ENCODE measurements at places on chromosomes 4 and X.
A peak's percentile ranks its signal among the peaks of the same experiment; 100 is the strongest.

GRCh38 chr4:183763990-183764754, 105.1 kb downstream of the TRAPPC11 start:
- no peak for DNase-seq
- H3K36me3 ChIP-seq = no peaks in the 10 kb centered on the region
- peaks cover 2% of the 10 kb centered on the region for H3K4me1 ChIP-seq
- no peak overlapping the region for H3K27ac ChIP-seq
- H3K4me3 ChIP-seq = no peak overlapping the region
- H3K27me3 ChIP-seq = peaks cover 4% of the 10 kb centered on the region

- no peak within 1 kb of the TSS for H3K27ac ChIP-seq
- H3K4me3 ChIP-seq = no peak within 1 kb of the TSS
- H3K4me1 ChIP-seq = no peaks in the 10 kb centered on the region
- H3K27me3 ChIP-seq = peaks cover 7% of the 10 kb centered on the region
Measured at GRCh38 chr4:42892413-42892812, at the start of gene GRXCR1. Gene GRXCR1, plus strand, starts transcription at chr4:42892713. Its CDS starts 554 bp downstream, at chr4:42893267.

DNA sequence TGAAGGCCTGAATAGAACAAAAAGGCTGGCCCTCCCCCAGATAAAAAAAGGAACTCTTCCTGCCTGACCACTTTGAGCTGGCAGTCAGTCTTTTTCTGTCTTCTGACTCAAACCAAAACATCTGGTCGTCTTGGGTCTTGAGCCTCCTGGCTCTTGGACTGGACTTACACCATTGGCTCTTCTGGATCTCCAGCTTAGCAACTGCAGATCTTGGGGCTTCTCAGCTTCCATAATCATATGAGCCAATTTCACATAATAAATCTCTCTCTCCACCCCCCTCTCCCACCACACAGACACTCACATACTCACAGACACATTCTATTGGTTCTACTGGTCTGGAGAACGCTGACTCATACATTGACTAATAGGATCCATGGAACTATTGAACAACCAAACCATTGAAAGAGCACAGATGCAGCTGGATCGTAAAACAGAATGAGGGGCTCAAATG, 15.6 kb upstream of the CWH43 start:
- DNase-seq = no peak
- H3K4me1 ChIP-seq = no peaks in the 10 kb centered on the region
- H3K27me3 ChIP-seq = peaks cover 8% of the 10 kb centered on the region
- H3K4me3 ChIP-seq = no peak overlapping the region
- H3K27ac ChIP-seq = no peak overlapping the region
- H3K36me3 ChIP-seq = no peaks in the 10 kb centered on the region

- peaks cover 54% of the 10 kb centered on the region for H3K4me1 ChIP-seq
- H3K36me3 ChIP-seq = peaks cover 13% of the 10 kb centered on the region
- no peak for DNase-seq
Measured at GRCh38 chr4:40199999-40200874, 3.4 kb downstream of the RHOH start.

- no peak overlapping the region for H3K27ac ChIP-seq
- H3K4me1 ChIP-seq = no peaks in the 10 kb centered on the region
- no peak for DNase-seq
- H3K27me3 ChIP-seq = no peaks in the 10 kb centered on the region
- no peak overlapping the region for H3K4me3 ChIP-seq
- H3K36me3 ChIP-seq = peaks cover 14% of the 10 kb centered on the region
Measured at GRCh38 chr4:36111172-36111571, 133.1 kb downstream of the ARAP2 start.

DNA sequence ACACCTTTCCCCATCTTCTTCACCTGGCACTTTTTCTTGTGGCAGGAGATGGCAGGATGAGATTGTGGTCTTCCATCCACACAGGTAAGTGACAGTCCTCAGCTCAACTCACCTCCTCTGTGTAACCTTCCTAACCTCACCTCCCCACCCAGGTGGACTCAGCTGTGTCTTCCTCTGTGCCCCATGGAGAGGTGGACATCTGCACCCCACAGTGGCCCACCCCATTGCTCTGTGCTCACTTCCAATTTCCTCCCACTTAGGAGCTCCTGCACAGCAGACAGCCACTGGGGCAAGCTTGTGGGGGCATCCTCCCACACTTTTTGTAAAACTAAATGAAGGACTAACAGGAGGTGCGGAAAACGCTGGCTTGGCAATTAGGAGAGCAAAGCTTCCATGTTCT, 61.6 kb downstream of the MSX1 start:
- no peak for DNase-seq
- no peak overlapping the region for H3K4me3 ChIP-seq
- H3K36me3 ChIP-seq = peaks cover 3% of the 10 kb centered on the region
- no peaks in the 10 kb centered on the region for H3K4me1 ChIP-seq

DNA sequence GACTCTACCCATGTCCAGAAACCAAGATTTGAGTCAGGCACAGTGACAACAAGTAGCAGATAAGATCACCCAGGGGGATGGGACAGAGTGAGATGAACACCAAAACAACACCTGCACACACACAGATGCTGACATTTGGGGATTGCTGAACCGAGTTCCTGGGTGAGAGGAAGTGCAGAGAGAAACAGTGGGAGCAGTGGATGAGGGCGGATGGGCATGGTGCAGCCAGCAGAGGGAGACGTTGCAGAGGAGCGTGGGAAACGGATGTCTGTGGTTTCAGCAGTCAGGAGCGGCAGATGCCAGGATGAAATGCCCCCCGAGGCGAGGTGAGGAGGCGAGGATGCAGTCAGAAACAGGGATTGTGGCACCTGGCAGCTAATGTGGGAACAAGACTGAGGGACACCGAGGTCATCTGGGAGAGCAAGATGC, 78.6 kb upstream of the STS start:
- no peak for DNase-seq
- H3K4me3 ChIP-seq = peak overlapping the region; percentile 59
- H3K36me3 ChIP-seq = peaks cover 21% of the 10 kb centered on the region

DNA sequence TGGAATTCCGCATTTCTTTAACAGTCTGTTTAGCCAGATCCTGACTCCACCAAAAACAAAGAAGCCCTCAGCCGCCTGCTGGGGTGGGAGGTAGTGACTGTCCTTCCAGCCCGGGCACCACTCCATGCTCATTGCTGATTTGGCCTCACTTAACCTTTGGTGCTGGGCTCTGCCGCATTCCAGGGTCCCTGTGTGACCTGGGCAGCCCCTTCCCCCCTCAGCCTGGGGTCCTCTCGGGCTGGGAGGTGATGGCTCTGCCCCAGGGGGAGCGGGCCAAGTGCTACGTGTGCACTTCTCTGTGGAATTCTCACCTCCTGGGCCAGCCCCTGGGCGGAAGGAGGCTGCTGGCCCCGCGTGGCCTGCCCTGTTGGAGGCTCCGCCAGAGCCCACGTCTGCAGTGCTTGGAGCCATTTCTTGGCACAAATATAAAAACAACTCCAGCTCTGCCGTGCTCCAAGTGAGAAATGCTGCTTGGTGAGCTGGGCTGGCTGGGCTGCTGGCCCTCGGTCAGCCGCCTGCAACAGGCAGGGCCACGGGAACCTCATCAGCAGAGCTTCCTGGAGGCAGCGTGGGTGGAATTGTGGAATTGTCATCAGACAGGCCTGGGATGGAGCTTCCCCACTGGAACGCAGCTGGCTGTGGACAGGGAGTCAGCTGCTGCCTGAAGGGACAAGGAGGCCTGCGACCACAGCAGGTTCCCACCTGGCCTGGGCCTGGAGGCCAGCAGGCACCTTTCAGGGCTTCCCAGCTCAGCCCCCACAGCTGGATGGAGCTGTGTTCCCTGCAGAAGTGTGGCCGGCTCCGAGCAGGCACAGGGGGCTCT, 66.0 kb downstream of the TRMT44 start:
- no peak for DNase-seq
- H3K36me3 ChIP-seq = peaks cover 7% of the 10 kb centered on the region
- H3K4me3 ChIP-seq = no peak overlapping the region
- H3K27ac ChIP-seq = no peak overlapping the region
- peaks cover 10% of the 10 kb centered on the region for H3K27me3 ChIP-seq

DNA sequence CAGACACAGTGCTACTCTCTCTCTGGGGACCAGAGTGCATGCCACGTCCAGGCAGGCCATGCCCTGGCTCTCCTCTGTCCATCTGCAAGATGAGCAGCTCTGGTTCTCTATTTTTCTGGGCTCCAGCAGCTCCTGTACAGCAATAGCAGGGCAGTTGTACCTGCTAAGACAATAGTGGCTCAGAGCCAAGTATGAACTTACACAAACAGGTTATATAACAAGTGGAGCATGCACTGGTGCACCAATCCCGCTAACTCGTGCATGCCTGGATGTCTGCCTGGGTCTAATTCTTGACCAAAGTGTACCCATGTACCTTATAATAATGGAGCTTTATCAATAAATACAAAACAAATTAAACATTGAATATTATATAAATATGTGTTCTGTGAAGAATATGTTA, 392.3 kb downstream of the CENPC start:
- no peak for DNase-seq
- H3K36me3 ChIP-seq = no peaks in the 10 kb centered on the region
- H3K4me1 ChIP-seq = no peaks in the 10 kb centered on the region
- H3K4me3 ChIP-seq = no peak overlapping the region

- no peak overlapping the region for H3K4me3 ChIP-seq
- no peaks in the 10 kb centered on the region for H3K36me3 ChIP-seq
- no peak for DNase-seq
- H3K4me1 ChIP-seq = peaks cover 4% of the 10 kb centered on the region
- H3K27me3 ChIP-seq = no peaks in the 10 kb centered on the region
- H3K27ac ChIP-seq = no peak overlapping the region
Measured at GRCh38 chrX:47518144-47518543, 35.1 kb upstream of the ZNF41 start.

- peaks cover 5% of the 10 kb centered on the region for H3K4me1 ChIP-seq
- no peaks in the 10 kb centered on the region for H3K36me3 ChIP-seq
- no peak overlapping the region for H3K27ac ChIP-seq
Measured at GRCh38 chr4:174119830-174120229, 163.6 kb downstream of the FBXO8 start.

GRCh38 chr4:27791640-27792039, 931.0 kb downstream of the STIM2 start:
- H3K36me3 ChIP-seq = no peaks in the 10 kb centered on the region
- no peak for DNase-seq
- H3K4me3 ChIP-seq = no peak overlapping the region
- H3K27ac ChIP-seq = no peak overlapping the region
- H3K4me1 ChIP-seq = no peaks in the 10 kb centered on the region

DNA sequence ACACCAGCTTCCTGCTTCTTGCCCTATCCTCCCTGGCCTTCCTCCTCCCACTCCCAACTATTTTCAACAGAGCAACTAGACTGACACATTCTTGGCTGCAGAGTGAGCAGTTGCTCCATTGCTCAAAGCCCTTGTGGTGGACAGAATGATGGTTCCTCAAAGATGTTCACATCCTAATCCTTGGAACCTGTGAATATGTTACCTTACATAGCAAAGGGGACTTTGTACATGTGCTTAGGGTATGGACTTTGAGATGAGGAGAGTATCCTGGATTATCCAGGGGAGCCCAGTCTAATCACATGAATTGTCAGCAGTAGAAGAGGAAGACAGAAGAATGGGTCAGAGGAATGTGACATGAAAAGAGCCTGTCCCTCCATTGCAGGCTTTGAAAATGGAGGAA, 24.9 kb upstream of the HOPX start:
- H3K4me3 ChIP-seq = no peak overlapping the region
- H3K27ac ChIP-seq = no peak overlapping the region

- H3K27me3 ChIP-seq = no peaks in the 10 kb centered on the region
- no peaks in the 10 kb centered on the region for H3K36me3 ChIP-seq
- H3K4me3 ChIP-seq = no peak overlapping the region
- no peak for DNase-seq
Measured at GRCh38 chr4:96146686-96147085, 306.8 kb downstream of the PDHA2 start.

DNA sequence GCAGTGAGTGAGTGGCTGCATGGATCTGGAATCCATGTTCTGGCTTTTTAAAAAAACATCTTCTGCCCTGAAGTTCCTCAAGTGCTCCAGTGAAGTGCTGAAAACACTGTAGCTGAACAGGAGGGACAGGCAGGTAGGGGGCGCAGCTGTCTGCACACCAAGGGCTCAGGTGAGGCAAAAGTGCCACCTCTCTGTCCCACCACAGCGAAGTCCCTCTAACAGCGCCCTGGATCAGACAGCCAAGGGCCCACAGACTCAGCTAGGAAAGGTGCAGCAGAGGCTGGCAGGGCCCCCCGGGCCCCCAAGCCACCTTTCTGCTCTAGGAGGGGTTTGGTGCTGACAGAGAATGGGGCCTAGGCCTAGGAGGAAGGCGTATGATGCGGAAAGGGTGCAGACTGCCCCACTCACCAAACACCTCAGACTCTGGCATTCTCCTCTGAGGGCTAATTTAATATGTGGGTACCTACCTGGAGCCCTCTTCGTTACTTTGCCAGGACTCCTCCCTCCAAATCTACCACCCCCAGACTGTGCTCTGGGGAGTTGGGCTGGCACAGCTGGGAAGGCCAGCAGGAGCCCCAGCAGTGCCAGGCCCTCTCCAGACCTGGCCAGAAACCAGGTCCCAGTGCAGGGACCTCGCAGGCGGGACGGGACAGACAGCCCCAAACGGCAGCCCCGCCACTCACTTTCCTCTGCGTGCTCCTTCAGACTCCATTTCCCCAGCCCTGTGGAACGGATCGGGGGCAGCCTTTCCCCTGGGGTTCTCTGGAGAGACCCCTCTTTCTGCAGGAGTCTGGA, 73.7 kb downstream of the ENPP6 start:
- no peak overlapping the region for H3K4me3 ChIP-seq
- no peak overlapping the region for H3K27ac ChIP-seq
- H3K27me3 ChIP-seq = peaks cover 17% of the 10 kb centered on the region
- H3K4me1 ChIP-seq = peaks cover 2% of the 10 kb centered on the region
- H3K36me3 ChIP-seq = no peaks in the 10 kb centered on the region
- DNase-seq = no peak

DNA sequence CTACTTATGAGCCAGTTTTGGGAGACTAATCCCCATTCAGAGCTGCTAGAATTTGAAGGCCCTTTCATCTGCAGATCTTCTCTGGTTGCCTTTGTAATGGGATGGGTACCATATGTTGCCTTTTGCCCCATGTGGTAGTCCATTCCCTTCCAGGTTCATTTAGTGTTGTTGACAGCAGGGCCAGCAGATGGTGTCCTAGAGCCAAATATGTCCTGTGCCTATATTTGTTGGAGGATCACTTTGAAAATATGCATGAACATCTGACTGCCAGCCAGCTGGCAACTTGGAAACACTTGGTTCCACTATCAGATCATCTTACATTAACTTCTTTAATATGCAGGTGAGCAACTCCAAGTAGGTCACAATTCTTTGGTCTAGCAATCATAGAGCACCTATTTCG, 30.4 kb downstream of the CFAP299 start:
- peaks cover 3% of the 10 kb centered on the region for H3K27me3 ChIP-seq
- no peak overlapping the region for H3K27ac ChIP-seq
- H3K4me3 ChIP-seq = no peak overlapping the region
- H3K4me1 ChIP-seq = peaks cover 4% of the 10 kb centered on the region

DNA sequence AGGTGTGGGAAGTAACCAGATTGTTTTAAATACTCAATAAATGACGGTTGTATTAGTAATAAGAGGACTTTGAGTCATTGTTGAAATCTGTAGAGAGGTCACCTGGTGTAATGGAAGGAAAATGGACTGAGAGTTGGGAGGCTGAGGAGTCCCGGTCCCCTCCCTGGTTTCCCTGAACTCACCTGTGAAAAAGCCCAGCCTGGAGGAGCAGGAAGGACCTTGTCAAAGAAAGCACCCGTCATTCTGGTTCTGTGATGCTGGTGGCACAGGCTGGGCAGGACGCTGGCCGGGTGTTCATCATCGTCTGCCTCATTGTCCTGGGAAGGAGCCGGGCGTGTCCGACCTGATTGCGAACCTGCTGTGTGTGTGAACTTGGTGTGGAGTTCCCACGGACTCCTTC, 70.8 kb downstream of the SORCS2 start:
- H3K27ac ChIP-seq = no peak overlapping the region
- peaks cover 16% of the 10 kb centered on the region for H3K27me3 ChIP-seq
- DNase-seq = no peak
- no peak overlapping the region for H3K4me3 ChIP-seq

- no peaks in the 10 kb centered on the region for H3K36me3 ChIP-seq
- H3K4me1 ChIP-seq = no peaks in the 10 kb centered on the region
- H3K4me3 ChIP-seq = no peak overlapping the region
- no peaks in the 10 kb centered on the region for H3K27me3 ChIP-seq
- no peak overlapping the region for H3K27ac ChIP-seq
Measured at GRCh38 chr4:110155654-110156053, 42.8 kb downstream of the ELOVL6 start.

Measured in memory B cell (primary cell).